ENCODE measurements at places on chromosomes 2 and 18. TPM values are rescaled to one million over a fixed set of nuclear protein-coding genes. Genes with fewer than 3 reads are reported as not detected.

- no peak for DNase-seq
Measured at GRCh38 chr2:206086716-206087350, 859 bp upstream of the INO80D start.

GRCh38 chr2:219243291-219243761 is 1.9 kb downstream of the GLB1L start:
- DNase-seq = no peak

Gene CRACDL
- 79.1 TPM for total RNA-seq

DNA sequence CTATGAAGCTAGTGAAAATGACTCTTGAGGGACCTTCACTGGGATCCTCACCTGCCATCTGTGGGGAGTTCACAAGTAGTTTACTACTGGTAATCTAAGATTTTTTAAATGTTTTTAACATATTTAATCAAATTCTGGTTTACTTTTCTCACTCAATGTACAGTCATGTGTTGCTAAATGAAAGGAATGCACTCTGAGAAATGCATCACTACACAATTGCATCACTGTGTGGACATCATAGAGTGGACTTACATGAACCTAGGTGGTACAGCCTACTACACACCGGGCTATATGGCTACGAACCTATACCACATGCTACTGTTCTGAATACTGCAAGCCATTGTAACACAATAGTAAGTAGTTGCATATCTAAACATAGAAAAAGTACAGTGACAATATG is 528.0 kb downstream of the BCL11A start:
- DNase-seq = no peak

DNA sequence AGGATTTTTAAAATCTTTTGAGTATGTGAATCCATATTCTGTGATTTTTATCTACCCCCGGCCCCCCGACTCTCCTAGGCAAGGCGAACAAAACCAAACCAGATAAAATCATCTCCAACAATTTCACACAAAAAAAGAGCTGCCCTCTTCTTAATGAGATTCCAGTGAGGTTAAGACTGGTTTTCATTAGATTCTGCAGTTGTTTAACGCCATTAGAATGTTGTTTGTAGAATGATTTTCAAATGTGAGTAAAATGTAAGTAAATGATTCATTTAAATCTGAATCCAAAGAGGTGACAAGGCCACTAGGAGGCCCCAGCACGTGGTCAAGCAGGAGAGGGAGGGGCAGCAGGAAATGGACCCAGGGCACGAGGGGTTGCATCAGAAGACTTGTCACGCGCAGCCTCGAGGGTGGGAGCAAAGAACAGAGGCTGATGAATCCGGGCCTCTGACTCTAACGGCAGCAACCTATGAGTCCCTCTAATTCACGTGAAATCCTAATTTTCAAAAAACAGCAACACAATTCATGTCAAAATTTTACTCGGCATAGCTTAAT is 24.3 kb upstream of the KLHL29 start:
- no peak for DNase-seq

All from stomach (tissue), 19 donors.